ENCODE measurements at places on chromosomes 6 and 20. TPM values are rescaled to one million over a fixed set of nuclear protein-coding genes. Genes with fewer than 3 reads are reported as not detected.
A peak's percentile ranks its signal among the peaks of the same experiment; 100 is the strongest.

GRCh38 chr6:129671442-129672340 lies 38.3 kb downstream of the ARHGAP18 start:
- no peak for DNase-seq
- H3K27ac ChIP-seq, result peak overlapping the region; percentile 59
- H3K27me3 ChIP-seq, result no peaks in the 10 kb centered on the region
- H3K4me3 ChIP-seq, result no peak overlapping the region
- H3K4me1 ChIP-seq, result no peaks in the 10 kb centered on the region

GRCh38 chr6:138580040-138580439 lies 80.7 kb upstream of the NHSL1 start:
- no peaks in the 10 kb centered on the region for H3K36me3 ChIP-seq
- no peak overlapping the region for H3K4me3 ChIP-seq
- DNase-seq, result no peak
- no peaks in the 10 kb centered on the region for H3K4me1 ChIP-seq

GRCh38 chr20:61941721-61942405 lies 123.8 kb downstream of the TAF4 start:
- H3K4me3 ChIP-seq, result no peak overlapping the region
- H3K36me3 ChIP-seq, result no peaks in the 10 kb centered on the region
- H3K27ac ChIP-seq, result no peak overlapping the region
- no peaks in the 10 kb centered on the region for H3K27me3 ChIP-seq
- DNase-seq, result no peak

DNA sequence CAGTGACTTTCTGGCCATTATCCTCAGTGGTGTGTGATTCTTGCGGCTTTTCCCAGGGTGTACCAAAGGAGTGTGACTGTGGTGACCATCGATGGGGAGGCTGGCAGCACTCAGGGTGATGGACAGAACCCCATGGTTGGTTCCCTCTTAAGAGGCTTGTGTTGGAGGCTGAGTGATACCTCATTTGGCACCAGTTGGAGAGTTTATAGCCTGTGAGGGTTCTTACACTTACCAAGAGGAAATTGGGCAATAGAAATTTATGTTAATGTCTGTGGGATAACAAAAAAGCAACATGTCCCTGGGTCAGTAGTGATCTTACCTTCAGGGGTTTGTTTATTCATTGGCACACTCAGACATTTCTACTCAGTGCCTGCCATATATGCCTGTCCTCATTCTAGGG lies 37.2 kb downstream of the DAAM2 start:
- no peak for DNase-seq
- H3K4me1 ChIP-seq, result no peaks in the 10 kb centered on the region
- H3K4me3 ChIP-seq, result no peak overlapping the region
- H3K27ac ChIP-seq, result no peak overlapping the region
- H3K36me3 ChIP-seq, result no peaks in the 10 kb centered on the region

DNA sequence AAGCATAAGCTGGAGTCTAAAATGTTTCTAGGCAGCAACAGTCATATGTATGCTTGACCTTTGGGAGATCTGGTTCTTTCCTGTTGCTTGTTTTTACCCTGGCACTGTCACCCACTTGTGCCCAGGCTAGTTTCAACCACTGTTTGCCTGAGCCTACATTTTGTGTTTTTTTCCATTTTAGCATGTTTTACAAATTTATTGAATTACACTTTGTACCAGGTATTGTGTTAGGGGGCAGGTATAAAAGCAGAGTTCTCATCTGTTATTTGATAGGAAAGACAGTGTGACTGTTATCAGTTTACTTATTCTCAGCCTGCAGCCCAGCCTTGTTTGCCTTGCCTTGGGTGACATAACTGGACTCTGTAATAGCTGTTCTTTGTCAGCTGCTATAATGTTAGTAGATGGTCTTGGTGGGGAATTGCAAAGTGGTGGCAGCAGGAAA lies 147.0 kb downstream of the CDKAL1 start:
- no peaks in the 10 kb centered on the region for H3K4me1 ChIP-seq
- no peak for DNase-seq
- H3K36me3 ChIP-seq, result no peaks in the 10 kb centered on the region
- no peaks in the 10 kb centered on the region for H3K27me3 ChIP-seq
- H3K27ac ChIP-seq, result no peak overlapping the region

- no peak for DNase-seq
- H3K4me1 ChIP-seq, result no peaks in the 10 kb centered on the region
- H3K27ac ChIP-seq, result no peak overlapping the region
- no peaks in the 10 kb centered on the region for H3K36me3 ChIP-seq
These were observed 140.1 kb downstream of the NRN1 start for GRCh38 chr6:5866547-5867051.

DNA sequence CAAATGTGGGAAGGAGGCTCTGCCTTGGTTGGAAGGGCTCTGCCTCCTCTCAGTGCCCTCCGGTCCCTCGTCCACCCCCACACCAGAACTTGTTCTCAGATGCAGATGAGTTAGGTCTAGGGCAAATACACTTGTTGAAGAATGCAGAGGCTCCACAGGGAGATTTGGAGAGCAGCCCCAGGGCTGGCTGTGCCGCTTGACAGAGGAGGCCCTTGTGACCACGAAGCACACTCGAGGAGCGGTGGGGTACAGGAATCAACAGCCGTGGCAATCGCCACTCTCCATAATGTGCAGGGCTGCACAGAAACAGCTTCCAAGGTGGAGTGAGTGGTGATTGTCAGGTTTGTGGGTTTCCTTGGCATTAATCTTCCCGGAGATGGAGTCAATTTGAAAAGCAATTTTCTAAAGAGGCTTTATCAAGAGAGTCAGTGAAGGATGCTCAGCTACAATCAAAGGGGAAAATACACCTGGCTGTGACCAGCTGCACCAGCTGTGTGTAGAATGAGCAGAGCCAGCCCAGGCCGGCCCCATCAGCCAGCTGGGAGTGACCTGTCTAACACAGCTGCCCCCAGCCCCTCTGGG lies 59.5 kb downstream of the BFSP1 start:
- H3K4me1 ChIP-seq, result no peaks in the 10 kb centered on the region
- H3K4me3 ChIP-seq, result no peak overlapping the region
- no peaks in the 10 kb centered on the region for H3K36me3 ChIP-seq
- DNase-seq, result no peak
- no peak overlapping the region for H3K27ac ChIP-seq

GRCh38 chr6:14721103-14721758 lies 524.6 kb upstream of the JARID2 start:
- H3K27ac ChIP-seq, result no peak overlapping the region
- H3K27me3 ChIP-seq, result no peaks in the 10 kb centered on the region
- DNase-seq, result no peak
- H3K4me3 ChIP-seq, result no peak overlapping the region
- H3K4me1 ChIP-seq, result no peaks in the 10 kb centered on the region
- H3K36me3 ChIP-seq, result no peaks in the 10 kb centered on the region

DNA sequence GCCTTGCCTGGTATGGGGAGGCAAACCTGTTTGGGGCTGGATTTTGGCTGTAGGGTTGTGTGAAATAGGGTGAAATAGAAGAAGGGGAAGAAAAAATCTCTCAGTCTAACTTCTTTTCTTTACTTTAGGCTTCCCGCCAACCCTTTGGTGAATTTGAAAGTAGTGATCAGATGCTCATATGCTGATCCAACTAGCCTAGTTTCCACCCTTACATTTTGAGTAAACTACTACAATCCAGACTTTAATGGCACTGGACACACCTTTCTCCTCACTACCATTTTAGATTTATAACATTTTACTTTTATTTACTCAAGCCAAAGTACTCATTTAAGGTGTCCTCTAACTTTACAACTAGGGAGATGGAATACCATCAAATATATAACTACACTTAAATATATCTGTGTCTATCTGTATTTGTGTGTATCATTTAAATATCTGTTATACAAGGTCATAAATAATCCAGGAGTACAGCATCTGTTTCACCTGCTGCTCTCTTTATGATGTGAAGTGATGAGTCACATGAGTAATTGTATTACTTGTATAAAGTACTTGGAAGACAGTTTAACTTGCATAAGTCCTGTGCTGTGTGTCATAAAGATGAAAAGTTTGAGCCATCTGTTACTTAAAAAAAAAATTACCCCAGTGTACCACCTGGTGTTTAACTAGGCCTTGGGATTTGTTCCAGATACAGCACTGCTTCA lies 172.1 kb downstream of the CDKAL1 start:
- H3K4me3 ChIP-seq, result no peak overlapping the region
- no peak overlapping the region for H3K27ac ChIP-seq
- H3K4me1 ChIP-seq, result no peaks in the 10 kb centered on the region
- no peak for DNase-seq
- H3K27me3 ChIP-seq, result no peaks in the 10 kb centered on the region

Gene COL21A1
- 22.5 TPM for total RNA-seq

Gene CST2
- total RNA-seq, result not detected

Measured in aorta (tissue), 5 donors.